Activated T-helper 1 cell treated with anti-CD3 and anti-CD28 coated beads, Interleukin-2, amount 50 U/mL, for 16 hours (primary cell): ENCODE measurements at places on chromosomes 3 and 15.

DNA sequence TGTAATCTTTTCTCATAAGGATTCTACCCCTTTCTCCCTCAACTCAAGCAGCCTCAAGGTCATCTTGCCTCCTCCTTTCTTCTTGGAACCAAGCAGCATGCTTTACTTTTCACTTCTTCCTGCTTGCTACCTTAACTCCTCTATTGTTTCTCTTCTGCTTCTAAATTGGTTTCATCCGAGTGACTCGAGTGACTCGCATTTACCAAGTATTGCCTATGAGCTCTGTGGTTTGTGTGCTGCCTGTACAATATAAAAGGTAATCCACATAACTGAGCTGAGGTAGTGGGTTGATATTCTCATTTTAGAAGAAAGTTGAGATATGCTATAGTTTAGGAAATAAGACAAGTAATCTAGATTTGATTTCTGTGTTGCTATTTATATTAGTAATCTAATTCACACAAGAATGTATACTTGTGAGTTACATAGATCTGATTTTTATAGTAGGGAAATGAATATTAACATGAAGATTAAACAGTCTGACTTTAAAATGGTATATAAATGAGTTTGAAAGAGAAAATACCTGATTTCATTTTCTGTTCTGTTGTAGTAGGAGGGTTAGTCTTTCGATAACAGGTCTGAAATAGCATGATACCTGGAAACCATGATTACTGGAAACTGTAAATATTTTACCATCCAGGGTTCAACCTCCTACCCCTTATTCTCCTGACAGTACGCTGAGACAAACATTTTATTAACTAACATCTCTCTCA, 5.5 kb downstream of the HHLA2 start:
- no peak for DNase-seq

DNA sequence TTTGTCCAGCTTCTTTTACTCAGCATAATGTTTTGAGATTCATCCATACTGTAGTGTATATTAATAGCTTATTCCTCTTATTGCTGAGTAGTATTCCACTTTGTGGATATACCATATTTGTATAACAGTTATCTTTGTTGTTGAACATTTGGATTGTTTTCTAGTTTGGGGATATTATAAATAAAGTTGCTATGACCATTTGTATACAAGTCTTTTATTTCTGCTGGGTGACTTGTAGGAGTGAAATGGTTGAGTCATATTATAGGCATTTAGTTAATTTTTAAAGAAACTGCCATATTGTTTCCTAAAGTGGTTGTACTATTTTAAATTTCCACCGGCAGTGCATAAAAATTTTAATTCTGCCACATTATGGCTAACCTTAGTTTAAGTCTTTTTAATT, 53.4 kb downstream of the RPL39L start:
- no peak for DNase-seq

DNA sequence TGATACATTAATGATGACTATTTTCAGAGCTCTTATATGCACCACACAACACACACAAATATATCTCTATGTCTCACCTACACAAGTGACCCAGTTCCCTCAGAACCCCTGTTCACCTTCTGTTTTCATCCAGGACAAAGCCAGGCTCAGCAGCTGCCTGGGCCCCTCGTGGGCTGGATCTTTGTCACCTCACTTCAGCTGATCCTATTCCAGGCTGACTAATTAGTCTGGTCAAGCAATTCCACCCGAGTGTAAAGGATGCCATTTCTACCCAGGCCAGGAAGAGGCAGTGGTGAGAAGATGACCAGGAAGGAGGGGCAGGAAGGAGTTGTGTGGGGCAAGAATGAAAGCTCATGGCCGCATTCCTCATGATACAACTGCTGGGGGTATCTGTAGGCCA, 62.3 kb downstream of the DHX30 start:
- DNase-seq = no peak

DNA sequence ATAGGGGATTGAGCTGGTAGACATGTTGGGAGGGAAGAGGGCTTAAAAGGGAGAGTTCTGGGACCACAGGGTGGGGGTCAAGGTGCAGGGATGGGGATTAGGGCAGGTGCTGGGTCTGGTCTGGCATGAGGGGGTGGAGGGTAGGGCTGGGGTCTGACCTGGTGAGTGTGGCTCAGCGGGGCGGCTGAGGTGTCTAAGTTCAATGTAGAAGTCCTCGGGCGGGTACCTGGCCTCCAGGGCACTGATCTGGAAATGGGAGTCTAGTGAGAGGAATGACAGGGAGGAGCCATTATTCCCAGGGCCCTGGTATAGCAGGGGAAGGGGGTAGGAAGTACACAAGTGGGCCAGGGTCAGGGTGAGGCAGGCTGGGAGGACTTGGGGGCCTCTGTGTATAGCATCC, 39.6 kb downstream of the RAB11A start:
- DNase-seq = no peak

GRCh38 chr3:49199239-49199899, 28.0 kb downstream of the KLHDC8B start:
- DNase-seq = no peak

DNA sequence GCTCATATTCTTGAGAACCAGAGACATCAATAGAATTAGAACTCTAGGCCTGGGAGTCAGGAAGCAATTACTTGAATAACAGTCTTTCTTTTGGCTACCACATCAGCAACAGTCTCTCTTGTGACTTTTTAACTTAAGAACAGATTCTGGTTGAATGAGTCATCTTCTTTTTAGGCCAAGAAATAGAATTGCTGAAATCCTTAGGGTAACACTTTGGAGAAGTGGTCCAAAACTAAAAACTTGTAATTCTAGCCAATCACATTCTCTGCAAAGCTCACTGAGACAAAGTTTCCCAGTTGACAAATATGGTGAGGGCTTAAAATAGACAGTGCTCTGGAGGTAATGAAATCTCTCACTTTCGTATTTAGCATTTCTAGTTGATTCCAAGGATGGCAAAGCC, 238.0 kb downstream of the SHOX2 start:
- DNase-seq = no peak

DNA sequence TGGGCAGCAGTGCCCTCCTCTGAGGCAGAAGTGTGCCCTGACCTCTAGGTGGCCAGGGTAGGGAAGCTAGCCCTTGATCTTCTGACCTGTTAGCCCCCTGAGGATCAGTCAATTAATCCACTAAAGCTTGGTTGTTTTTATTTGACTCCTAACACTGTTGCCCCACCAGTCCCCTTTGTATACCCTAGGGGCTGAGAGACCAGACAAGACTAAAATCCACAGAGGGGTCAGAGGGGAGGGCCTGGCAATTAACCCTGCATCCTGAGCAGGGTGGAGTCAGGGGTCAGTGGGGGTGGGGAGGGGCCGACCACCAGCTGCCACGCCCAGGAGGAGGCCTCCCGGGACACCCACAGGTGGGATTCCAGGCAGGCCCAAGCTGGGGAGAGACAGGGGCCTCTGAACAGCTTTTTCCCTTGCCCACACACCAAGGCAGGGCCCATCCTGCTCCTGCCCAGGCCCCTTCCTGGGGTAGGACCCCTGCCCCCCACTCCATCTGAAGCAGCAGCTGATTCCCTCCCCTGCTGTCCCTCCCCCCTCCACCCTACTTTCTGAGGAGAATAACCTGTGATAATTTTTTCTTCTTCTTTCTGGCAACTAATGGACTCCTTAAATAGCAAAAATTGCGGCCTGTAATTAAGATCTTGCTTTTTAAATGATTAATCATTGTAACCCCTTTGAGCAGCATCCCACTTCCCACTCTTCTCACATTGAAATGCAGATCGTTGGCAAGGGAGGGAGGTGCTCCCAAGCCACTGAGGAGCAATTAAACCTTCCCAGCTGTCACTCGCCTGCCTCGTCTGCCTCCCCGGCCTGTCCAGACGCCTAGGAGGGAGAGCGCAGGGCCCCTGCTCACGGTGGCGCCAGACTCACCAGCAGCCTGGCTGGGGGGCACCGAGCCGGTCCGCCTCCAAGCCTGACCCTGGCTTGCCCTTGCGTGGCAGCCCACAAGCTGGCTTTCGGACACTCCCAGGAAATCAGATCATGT, 51.9 kb downstream of the RHCG start:
- no peak for DNase-seq

DNA sequence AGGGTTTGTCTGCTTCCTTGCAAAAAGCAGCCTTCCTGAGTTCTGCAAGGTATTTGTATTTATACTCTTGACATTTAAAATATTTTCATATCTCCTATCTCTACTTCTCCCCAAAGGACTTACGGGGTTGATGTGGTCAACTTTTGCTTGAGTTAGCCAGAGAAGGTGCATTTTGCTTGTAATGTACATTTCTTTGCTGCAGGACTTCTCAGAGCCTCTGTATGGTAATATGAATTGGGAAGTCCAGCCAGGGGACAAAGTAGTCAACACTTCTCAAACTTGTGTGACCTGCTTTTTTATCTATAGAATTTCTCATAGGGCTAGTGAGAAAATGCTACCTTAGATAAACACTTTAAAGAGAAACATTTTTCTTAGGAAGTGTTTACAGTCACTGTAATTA, 148.2 kb upstream of the LRIG1 start:
- DNase-seq = no peak

GRCh38 chr3:87997298-87997697, 61.5 kb downstream of the CGGBP1 start:
- DNase-seq = no peak

DNA sequence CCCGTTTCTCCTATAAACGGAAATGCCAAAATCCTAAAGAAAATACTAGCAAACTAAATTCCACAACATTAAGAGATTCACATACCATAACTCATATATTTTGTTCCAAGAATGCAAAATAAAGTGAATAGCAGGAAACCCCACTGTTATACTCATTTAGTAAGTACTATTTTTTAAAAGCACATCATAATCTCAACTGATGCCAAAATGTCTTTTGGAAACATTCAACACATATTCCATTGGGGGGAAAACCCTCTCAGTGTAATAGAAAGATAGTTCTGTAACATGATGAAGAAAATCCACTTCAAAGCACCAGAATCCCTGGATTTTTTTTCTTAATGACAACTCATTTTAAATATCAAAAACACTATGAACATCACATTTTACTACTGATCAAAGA, 93.0 kb upstream of the EIF1B start:
- no peak for DNase-seq

- no peak for DNase-seq
Measured at GRCh38 chr3:45273681-45274515, 47.8 kb upstream of the TMEM158 start.

GRCh38 chr3:18264361-18264760, 160.8 kb downstream of the SATB1 start:
- no peak for DNase-seq
